ENCODE measurements at places on chromosomes 6 and 20. TPM values are rescaled to one million over a fixed set of nuclear protein-coding genes. Genes with fewer than 3 reads are reported as not detected.

SLC25A27 gene
- 0.50 TPM for polyA plus RNA-seq

AVP gene
- polyA plus RNA-seq = not detected

ZNF831 gene
- 0.03 TPM for polyA plus RNA-seq

CDYL gene
- 9.9 TPM for polyA plus RNA-seq

MTHFD1L gene
- 20.4 TPM for polyA plus RNA-seq

ETV7 gene
- 3.4 TPM for polyA plus RNA-seq

MYL9 gene
- polyA plus RNA-seq = 2,621 TPM

AGER gene
- polyA plus RNA-seq = 16.5 TPM

RAB23 gene
- 24.8 TPM for polyA plus RNA-seq

KIF13A gene
- polyA plus RNA-seq = 56.1 TPM

CSE1L gene
- 18.2 TPM for polyA plus RNA-seq

GRCh38 chr6:155400654-155400965 is 55.0 kb downstream of the NOX3 start:
- H3K36me3 ChIP-seq = no peaks in the 10 kb centered on the region
- no peak overlapping the region for H3K4me3 ChIP-seq
- no peak overlapping the region for H3K27ac ChIP-seq
- no peak for DNase-seq

- H3K36me3 ChIP-seq = no peaks in the 10 kb centered on the region
- DNase-seq = no peak
These were observed 21.1 kb downstream of the HLA-DRB1 start for GRCh38 chr6:32568561-32568960.

DNA sequence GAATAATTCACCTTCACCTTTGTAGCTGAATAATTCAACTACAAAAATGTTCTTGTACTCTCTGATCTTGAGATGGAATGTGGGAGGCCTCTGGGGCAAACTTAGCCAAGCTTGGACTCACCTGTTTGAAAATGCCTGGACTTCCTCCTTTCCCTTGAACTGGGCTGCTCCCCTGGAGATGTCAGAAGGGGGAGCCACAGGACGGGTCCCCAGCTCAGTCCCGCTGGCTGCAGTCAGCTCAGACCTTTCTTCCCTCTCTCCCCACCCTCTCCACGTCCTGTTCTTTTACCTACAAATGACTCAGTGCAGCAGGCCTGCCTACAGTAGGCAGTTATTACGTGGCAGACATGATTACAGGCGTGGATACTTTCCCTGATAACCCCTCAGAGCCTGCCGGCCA is 131.5 kb upstream of the RALGAPA2 start:
- no peaks in the 10 kb centered on the region for H3K4me1 ChIP-seq
- H3K36me3 ChIP-seq = no peaks in the 10 kb centered on the region
- no peaks in the 10 kb centered on the region for H3K27me3 ChIP-seq
- no peak overlapping the region for H3K27ac ChIP-seq
- no peak for DNase-seq
- no peak overlapping the region for H3K4me3 ChIP-seq

- no peaks in the 10 kb centered on the region for H3K27me3 ChIP-seq
- no peaks in the 10 kb centered on the region for H3K36me3 ChIP-seq
- H3K4me1 ChIP-seq = no peaks in the 10 kb centered on the region
- H3K27ac ChIP-seq = no peak overlapping the region
- no peak overlapping the region for H3K4me3 ChIP-seq
These were observed 170.9 kb downstream of the GJA10 start for GRCh38 chr6:90065173-90065572.

- H3K27ac ChIP-seq = no peak overlapping the region
- H3K27me3 ChIP-seq = no peaks in the 10 kb centered on the region
- no peaks in the 10 kb centered on the region for H3K4me1 ChIP-seq
- no peaks in the 10 kb centered on the region for H3K36me3 ChIP-seq
These were observed 35.8 kb downstream of the NFATC2 start for GRCh38 chr20:51506527-51507215.

- no peak overlapping the region for H3K4me3 ChIP-seq
- no peak for DNase-seq
- no peaks in the 10 kb centered on the region for H3K27me3 ChIP-seq
- H3K36me3 ChIP-seq = no peaks in the 10 kb centered on the region
- H3K4me1 ChIP-seq = no peaks in the 10 kb centered on the region
These were observed 62.3 kb downstream of the PSMG4 start for GRCh38 chr6:3321042-3321441.

GRCh38 chr20:24763386-24764026 is 185.6 kb upstream of the CST7 start:
- no peaks in the 10 kb centered on the region for H3K27me3 ChIP-seq
- no peak overlapping the region for H3K27ac ChIP-seq

GRCh38 chr20:47055699-47056369 is 161.2 kb downstream of the EYA2 start:
- no peaks in the 10 kb centered on the region for H3K27me3 ChIP-seq
- no peak overlapping the region for H3K4me3 ChIP-seq
- H3K36me3 ChIP-seq = no peaks in the 10 kb centered on the region
- H3K27ac ChIP-seq = no peak overlapping the region
- no peak for DNase-seq
- no peaks in the 10 kb centered on the region for H3K4me1 ChIP-seq

DNA sequence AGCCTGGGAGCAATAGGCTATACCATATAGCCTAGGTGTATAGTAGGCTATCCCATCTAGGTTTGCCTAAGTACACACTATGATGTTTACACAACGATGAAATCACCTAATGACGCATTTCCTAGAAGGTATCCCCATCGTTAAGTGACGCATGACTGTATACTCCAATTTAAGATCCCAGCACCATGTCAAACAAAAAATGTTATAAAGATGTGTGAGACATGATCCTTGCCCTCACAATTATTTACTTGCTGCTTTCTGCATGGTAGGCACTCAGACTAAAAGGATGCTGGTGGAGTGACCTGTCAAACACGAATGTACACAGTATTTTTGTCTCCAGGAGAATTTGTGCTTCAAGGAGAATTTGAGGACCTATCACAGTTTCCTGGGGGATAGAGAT is 32.3 kb downstream of the SNAP25 start:
- no peak overlapping the region for H3K4me3 ChIP-seq
- no peaks in the 10 kb centered on the region for H3K27me3 ChIP-seq
- no peaks in the 10 kb centered on the region for H3K36me3 ChIP-seq
- H3K27ac ChIP-seq = no peak overlapping the region

GRCh38 chr6:35922139-35922554 is 1.2 kb upstream of the SRPK1 start:
- no peaks in the 10 kb centered on the region for H3K4me1 ChIP-seq
- no peaks in the 10 kb centered on the region for H3K36me3 ChIP-seq
- no peak for DNase-seq
- no peaks in the 10 kb centered on the region for H3K27me3 ChIP-seq

DNA sequence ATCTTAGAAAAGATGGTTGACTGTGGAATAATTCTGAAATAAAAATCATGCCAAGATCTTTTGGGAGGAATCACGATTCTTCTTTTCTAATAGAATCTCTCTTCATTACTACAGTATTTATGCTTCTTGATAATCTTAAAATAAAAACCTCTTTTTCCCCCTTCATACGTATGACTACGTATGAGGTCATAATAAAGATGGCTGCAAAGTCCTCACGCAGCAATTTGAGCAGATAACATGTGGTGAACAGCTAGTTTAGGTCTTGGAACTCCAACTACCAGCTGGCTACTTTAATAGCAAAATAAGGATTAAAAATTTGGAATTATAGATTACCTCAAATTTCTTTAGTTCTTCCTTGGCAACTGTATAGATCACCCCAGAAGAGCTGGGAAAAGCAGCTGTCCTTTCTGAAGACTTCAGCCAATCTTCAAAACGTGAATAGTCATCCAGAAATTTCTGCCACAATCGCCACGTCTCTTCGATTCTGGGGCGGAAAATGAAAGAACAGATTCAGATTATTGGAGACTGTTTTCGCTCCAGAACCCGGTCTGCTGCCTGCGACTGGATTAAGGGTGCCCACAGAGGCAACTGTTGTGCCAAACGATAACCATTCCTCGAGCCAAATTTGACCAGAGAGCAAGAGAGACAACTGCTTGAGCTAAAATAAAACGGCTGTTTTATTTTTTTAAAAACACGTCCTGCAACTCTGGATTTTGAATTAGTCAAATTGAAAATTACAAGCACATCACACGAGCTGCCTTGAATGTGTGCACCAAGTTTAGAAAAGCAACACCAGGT is 347.3 kb downstream of the ESR1 start:
- no peak for DNase-seq
- H3K27me3 ChIP-seq = no peaks in the 10 kb centered on the region
- H3K27ac ChIP-seq = no peak overlapping the region
- no peak overlapping the region for H3K4me3 ChIP-seq

DNA sequence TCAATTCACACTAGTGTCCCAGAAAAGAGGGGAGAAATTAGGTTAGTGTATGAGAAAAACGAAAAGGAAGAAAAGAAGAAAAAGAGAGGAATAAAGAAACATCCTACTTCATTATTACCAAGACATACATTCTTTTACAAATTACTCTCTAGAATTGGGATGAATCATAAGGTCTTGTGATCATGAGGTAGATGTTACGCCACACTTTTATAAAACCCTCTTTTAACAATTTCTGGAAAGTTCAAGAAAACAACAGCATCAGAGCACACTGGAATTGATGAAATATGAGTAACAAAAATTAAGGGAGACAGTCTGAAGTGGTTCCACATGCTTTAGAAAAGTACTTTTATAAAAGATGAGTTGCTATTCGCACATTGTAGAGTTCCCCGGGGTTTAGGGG is 32.6 kb upstream of the NRSN1 start:
- no peak for DNase-seq
- H3K4me1 ChIP-seq = no peaks in the 10 kb centered on the region
- H3K36me3 ChIP-seq = no peaks in the 10 kb centered on the region
- no peaks in the 10 kb centered on the region for H3K27me3 ChIP-seq

DNA sequence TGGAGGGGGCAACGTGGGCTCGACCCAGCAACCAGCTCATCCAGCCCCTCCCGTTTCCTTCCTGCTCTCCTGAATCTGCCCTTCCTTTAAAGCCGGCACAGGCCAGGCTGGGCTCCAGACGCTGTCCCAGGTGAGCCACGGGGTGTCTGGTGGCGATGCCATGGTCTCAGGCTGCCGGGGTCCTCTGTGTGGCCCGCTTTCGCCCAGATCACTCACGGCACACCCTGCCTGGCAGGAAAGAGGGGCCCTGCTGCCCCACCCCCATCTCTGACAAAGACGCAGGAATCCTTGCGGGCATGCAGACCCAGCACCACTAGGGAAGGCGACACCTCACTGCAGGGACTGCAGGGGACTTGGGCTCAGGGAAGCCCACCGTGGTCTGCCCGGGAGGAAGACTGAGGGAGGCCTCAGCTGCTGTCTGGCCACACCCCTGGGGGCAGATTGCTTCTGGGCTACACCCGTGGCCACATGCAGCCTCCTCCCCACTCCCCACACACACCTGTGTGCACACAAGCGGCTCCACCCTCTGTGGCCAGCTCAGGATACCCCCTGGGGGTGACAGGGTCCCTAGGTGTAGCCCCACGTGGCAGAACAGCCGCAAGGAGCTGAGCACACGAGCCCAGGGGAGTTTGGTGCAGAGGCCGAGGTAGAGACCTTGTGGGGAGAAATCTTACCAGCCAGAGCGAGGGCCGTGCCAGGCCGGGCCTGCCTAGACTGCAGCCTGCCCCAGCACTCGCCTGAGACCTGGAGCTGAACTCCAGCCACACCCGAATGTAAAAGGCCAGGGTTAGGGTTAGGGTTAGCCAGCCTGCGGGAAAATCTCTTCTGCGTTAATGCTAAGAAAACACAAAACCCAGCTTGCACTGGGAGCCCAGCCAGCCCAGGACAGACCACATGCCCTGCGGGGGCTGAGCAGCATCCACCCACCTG is 104.6 kb downstream of the DLL1 start:
- no peak for DNase-seq
- H3K4me3 ChIP-seq = no peak overlapping the region
- no peaks in the 10 kb centered on the region for H3K27me3 ChIP-seq
- H3K27ac ChIP-seq = no peak overlapping the region

All from aorta (tissue), 5 donors.